ENCODE measurements at places on chromosomes 7 and 10.
A peak's percentile ranks its signal among the peaks of the same experiment; 100 is the strongest.

DNA sequence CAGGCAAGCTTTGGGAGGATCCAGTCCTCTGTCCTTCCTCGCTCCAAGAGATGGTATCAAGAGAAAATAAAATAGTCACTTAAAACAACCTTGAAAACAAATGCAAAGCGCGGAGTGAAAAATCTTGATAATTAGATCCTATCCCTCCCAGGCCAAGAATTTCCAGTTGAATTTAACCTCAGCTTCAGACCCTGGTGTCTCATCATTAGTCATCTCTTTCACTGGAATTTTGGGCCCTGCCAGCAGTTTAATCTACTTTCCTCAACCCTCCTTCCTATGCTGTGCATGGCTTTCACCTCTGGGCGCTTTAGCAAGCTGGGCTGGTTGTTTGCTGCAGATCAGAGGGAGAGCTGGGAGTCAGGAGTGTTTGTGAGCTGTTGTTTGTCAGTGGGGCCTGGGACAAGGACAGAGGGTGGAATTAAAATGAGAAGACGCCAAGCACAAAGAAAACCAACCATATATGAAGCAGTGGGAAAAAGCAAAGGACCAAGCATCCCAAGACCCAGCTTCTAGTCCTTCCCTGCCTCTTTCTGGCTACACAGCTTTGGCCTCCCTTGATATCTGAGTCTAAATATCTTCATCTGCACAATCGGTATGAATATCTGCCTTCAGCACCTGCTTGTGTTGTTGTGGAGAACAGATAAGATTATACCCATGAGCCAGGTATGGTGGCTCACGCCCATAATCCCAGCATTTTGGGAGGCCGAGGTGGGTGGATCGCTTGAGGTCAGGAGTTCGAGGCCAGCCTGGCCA lies 13.5 kb downstream of the MYOF start:
- DNase-seq, result peak; percentile 97

DNA sequence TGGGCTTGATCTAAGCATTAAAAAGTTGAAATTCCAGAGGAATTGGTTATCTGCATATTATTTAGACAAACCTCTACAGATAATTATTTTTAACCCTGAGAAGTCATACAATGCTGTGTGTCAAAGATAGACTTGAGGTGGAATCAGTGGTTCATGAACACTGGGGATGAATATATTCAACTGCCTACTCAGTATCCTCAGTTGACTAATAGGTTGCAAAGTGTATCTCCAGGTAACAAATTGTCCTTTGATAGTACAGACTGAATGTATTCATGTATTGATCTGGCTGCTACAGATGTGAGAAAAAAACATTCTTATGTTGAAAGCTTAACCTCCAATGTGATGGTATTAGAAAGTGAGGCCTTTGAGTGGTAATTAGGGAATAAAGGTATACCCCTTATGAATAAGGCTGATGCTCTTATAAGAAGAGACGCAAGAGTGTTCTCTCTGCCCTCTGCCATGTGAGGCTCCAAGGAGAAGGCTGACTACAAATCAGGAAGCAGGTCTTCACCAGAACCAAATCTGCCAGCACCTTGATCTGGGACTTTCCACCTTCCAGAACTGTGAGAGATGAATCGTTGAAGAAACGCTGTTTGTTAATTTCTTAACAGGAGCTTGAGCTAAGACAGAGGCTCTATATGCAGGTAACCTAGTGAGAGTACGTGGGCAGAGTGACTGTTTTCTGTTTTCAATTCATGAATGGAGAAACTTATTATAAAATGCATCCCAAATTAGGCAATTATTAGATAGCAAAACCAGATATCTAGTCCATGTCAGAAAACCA lies 7.5 kb downstream of the MRPL32 start:
- no peak for DNase-seq

GRCh38 chr10:73837072-73837471 lies 25.7 kb upstream of the NDST2 start:
- peak; percentile 26 for DNase-seq

GRCh38 chr10:114142018-114142417 lies 32.0 kb downstream of the CCDC186 start:
- DNase-seq, result no peak

GRCh38 chr10:23419201-23419600 lies 19.7 kb upstream of the OTUD1 start:
- no peak for DNase-seq

DNA sequence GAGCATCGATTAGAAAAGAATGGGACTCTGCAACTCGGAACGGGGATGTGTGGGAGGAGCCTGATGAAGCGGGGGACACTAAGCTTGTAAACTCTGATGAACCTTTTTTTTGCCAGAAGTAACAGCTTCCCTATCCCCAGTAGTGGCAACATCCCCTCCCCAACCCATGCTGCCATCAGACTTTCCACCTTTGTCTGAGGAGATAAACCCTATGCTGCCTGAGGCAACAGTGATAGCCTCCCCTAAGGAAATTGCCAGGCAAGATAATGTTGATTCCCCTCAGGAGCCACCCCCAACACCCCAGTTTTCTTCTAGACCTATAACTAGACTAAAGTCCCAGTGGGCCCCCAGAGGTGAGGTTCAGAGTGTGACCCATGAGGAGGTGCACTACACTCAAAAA lies 173.7 kb downstream of the AKR1D1 start:
- no peak for DNase-seq

GRCh38 chr7:52143219-52143618 lies 826.6 kb upstream of the COBL start:
- DNase-seq, result no peak

DNA sequence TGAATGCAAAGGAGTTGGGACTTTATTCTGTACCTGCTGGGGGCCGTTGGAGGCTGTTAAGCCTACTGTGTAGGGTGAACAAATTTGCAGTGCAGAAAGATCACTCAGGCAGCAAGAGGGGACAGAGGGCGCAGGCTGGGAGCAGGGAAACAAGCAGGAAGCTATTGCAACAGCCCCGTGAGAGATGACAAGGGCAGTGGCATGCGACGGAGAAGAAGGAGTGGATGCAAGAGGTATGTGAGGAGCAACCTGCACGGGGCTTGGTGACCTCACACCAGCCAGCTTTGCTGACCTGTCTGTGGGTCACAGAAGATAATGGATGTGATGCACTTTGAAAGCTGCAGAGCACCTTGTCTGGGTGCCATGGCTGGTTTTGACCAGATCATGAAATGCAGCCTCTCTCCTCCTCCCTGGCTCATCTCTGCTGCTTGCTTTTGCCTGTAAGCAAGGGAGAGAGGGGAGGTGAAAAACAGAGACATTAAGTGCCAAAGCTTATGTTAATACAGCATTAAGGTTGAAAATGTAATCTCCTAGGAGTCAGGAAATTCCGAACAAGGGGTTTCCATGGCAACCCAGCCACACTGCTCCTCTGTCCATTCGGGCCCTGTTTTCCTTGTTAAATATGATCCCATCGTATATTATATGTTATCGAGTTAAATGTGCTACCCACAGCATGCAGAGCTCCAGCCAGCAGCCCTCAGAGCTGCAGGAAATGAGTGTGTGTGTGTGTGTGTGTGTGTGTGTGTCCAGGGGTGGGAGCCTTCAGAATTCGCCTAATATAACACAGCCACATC lies 314.3 kb upstream of the ZMIZ1 start:
- peak; percentile 93 for DNase-seq

GRCh38 chr10:93488956-93489528 lies 6.9 kb upstream of the MYOF start:
- DNase-seq, result peak; percentile 52

DNA sequence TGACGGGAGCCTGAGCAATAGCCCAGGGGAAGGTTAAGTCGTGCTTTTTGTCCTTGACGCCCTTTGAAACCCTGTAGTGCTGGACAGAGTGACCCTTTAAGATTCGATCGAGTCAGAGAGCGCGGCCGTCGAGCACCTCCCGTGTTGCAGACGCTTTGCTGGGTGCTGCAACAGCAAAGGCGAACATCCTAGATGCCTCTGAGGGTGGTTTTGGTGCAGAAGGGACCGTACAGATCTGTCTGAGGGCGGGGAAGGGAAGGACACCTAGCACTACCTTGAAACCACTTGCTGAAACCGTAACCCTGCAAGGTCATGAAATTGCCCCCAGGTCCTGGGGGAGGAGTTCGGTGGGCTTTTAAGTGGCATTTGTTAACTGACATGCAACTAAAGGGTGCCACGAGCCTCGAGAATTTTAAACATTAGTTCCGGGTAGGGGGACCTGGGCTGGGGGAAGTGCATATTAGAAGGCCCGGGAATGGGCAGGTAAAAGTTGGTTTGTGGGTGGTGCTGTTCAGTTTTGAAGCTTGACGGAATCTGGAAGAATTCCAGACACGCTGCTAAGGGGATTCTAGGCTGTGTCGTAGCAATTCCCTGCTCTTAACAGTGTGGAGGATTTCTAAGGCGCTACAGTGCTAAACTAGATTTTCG lies 786 bp downstream of the ATP5F1C start:
- DNase-seq, result peak; percentile 33

DNA sequence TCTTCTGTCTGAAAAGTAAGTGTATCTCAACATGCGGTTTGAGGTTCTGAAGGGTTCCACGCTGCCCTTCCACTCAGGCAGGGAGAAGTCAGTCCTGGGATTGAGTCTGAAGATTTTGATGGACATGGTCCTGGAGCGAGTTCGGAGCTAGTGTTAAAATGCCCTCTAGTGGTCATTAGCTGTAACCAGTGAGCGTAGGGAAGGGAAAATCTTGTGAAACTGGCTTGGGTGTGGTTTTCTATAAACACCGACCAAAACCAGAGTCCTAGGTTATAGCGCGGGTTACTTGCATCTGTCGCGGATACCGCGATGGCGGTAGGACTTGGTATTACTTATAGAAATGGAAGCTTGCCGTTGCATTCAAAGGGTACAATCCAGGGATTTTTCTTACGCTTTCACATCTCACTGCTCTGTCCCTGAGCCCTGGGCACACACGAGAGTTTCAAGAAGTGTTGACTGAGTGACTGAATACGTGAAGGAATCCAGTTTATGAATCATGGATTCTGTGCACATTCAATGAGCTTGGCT lies 348.2 kb upstream of the C7orf33 start:
- DNase-seq, result peak; percentile 54

DNA sequence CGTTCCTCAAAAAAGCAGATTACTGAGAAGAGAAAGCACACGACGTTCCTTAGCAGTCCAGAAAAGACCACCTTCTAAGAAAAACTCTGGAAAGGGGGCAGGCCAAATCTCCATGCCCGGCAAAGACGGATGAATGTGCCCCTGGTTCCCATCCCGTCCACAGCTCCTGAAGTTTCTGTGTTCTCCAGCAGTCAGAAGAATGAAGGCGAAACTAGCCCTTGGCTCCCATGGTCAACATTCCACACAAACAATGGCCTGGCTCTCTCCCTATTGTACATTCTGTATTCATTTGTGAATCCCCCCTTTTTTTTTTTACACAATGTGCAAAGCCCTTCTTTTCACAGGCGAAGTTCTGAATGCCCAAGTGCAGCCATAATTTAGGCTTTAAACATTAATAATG lies 5.3 kb downstream of the CTBP2 start:
- DNase-seq, result no peak

DNA sequence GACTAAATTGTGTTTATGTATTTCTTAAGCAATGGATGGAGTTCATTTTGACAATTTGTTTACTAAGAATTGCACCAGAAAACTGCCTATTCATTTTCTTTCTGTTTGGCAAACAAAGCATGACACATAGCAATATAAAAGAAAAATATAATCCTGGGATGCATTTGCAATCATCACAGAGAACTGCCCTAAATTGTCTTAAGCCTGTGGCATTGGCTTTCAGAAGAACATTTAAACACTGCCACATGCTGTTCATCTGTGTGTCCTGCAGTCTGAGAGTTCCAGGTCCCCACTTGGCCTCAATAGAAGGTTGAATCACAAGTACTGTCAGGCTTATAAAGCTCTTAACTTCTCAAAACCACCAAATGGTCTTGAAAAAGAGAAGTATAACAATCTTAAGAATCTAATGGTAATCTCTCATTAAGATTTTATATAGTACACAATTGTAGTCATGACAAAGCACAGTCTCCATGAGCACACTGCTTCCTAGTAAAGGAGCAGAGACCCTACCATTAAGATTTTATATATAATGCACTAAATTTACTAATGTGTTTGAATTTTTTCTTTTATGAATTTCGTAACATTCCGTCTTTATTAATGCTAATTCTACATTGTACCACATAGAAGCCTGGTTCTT lies 29.9 kb downstream of the RNLS start:
- DNase-seq, result peak; percentile 73

DNA sequence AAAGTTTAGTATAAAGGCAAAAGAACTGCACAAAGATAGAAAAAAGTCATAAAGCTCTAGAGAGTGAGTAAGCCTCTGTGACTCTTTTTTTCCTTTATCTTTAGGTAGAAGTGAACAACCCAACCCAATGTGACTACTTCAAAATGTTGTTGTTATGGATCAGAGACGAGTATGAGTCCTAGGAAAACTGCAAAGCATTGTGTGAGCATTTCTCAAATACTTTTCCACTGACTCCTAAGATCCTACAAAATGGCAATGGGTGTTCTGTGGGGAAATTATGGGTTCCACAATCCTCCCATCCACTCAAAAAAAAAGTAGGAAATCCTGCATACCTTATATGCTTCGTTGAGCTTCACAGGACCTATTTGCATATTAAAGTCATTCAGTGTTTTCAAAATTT lies 177.1 kb downstream of the DGKI start:
- DNase-seq, result peak; percentile 75

GRCh38 chr10:111390813-111391563 lies 314.2 kb downstream of the ADRA2A start:
- no peak for DNase-seq

DNA sequence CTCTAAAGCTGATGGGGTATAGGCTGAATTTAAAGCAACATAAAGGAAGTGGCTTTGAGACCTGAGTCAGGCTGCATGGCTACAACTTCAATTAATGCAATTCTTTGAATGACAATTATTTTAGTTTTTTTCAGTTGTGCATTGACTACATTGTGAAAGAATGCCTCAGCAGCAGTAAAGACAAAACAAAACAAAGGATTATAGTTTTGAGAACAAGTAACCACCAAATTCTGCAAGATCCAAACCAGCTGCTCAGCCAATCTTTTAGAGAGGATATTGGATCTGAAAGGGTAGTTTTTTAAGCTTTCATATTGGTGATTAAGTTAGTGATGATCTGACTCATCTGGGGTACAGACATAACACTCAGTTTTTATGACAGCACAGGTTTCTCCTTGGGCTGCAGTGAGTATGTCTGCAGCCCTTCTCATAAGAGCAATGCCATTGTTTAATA lies 40.6 kb upstream of the ABCA13 start:
- DNase-seq, result peak; percentile 82

GRCh38 chr7:47763063-47763974 lies 181.4 kb upstream of the TNS3 start:
- peak; percentile 93 for DNase-seq

- DNase-seq, result no peak
These were observed 15.7 kb downstream of the KDM7A start for GRCh38 chr7:140161047-140161446.
